ENCODE measurements at places on chromosomes 6 and 20.

- no peak for DNase-seq
These were observed 17.1 kb upstream of the SNTA1 start for GRCh38 chr20:33460711-33461110.

DNA sequence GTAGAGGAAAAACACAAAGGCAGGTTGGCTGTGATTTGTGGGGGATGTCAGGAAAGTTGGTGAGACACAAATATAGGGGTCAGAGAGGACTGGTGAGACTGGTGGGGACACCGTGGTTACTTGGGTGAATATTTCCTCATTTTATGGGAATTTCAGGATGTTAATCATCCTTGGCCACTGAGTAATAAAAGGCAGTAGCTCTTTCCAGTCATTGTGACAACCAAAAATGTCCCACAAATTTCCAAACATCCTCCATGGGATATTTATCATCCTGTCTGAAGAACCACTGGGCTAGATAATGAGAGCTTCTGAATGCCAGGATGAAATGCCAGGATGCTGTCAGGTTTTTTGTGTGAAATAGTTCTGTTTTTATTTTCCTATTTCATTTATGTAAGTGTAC is 374.1 kb downstream of the CD109 start:
- DNase-seq = no peak

DNA sequence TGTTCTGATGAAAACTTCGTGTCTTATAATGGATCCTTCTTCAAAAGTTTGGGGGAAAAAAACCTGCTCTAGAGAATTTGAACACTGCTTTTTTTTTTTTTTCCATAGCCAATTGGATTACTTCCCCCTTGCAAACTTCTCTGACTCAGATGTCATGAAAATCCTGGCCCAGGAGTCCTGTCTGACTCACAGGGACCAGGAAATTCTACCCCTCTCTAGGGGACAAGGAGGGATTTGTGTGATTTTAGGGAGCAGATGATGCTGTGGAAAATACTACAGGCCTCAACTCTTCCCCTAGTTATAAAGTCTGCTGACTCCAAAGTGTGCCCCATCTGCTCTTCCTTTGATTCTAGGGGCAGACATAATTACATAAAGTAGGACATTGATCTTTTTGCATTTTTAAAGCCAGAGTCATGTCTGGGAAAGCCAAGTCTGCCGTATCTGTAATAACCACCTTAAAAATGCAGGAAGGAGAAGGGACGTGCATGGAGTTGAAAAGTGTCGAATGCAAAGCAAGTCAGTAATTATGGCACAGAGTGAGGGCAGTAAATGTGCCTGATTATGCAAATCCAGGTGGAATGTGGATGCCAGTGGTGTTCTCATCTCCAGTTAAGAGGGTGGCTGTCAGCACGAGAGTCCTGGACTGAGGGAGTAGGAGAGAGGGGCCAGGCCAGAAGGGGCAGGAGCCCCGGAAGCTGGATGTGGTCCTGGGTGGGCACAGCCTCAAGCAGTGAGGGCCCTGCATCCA is 144.3 kb upstream of the SULF2 start:
- DNase-seq = no peak

- DNase-seq = no peak
These were observed 29.7 kb upstream of the EXOC2 start for GRCh38 chr6:722608-723007.

DNA sequence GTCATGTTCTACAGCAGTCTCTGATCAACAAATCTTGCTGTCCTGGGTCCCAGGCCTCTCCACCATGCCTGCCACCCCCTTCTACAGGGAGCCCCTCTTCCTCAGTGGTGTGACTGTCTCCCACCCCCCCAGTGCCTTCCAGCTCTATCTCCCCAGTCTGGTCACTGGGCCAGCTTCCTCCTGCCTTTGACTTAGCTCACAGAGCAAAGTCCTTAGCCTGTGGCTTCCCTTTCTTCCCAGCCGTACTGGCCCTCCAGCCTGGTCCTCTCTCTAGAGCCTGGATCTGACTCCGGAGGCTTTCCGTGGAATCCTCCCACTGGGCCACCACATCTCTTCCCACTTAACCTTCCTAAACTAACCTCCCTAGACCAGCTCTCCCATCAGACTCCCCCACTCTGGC is 17.0 kb downstream of the MAPK13 start:
- DNase-seq = no peak

GRCh38 chr6:88105741-88106340 is 58.2 kb downstream of the SPACA1 start:
- DNase-seq = no peak

DNA sequence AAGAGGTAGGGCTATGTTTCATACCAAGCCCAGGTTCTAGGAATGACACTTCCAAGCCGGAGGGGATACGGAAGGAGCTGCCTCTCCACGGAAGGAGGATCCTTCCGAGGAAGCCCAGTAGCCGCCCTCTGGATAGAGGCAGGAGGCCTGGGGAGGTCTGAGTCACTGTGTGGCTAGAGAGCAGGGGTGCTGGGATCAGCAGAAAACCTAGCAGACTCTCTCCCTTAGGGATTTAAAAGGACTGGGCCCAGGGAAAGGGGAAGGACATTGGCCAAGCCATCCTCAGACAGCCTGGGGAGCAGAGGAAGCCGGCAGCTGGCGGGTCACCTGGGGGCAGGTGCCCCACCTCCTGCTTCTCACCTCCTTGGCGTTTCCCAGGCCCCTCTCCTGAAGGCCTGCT is 36.6 kb upstream of the NFATC2 start:
- no peak for DNase-seq

- DNase-seq = no peak
These were observed 36.6 kb upstream of the VAPB start for GRCh38 chr20:58352468-58352867.

DNA sequence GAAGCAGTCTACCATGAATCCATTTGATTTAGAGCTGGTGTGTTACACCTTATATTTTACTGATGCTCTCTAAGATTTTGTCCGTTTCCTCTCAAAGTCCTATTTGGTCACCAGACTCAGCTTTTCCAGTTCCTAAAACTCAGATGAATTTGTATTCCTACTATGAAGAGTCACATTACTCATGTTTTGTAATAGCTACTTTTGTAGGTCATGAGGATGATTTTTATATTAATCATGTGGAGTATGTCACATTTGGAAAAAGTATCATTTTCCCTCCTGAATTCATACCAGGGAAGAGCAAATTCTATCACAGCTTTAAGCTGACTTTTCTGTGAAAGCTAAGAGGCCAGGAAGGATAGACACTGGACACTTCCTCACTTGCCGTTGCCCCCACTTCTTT is 140.6 kb upstream of the SCGN start:
- no peak for DNase-seq

- DNase-seq = no peak
These were observed 3.4 kb downstream of the TXNDC5 start for GRCh38 chr6:7907159-7907558.

DNA sequence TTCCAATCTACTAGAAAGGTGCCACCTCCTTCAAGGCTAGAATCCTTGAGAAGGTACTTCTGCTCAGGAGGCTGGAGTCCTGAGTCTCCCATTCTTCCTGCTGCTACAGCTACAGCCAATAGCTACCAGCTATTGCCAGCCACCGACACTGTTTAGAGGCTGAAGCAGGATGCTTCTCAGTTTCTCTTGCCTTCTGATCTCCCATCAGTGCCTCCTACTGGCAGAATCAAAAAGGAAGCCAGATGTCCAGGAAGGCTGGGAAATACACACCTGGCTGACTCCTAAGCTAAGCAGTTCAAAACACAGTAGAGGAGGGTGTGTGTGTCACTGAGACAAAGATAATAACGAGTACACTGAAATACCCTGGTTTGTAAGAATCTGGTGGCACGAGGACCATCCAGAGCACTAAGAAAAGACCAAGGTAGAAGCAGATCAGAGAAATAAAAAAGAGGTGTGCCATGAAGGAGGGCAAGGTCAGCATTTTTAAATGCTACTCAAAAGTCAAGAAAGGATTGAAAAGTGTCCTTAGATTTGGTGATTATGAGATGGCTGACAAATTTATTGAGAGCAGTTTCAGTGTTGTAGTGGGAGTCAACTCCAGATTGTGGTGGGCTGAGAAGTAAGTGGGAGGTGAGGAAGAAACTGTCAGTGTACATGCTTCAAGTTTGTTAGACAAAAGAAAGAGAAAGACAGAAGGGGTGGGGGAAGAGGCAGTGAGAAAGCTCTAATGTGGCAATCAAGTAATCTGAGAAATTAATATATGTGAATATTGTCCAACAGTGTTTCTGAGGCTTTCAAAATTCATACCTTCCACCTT is 2.3 kb upstream of the HLA-DMA start:
- DNase-seq = no peak

DNA sequence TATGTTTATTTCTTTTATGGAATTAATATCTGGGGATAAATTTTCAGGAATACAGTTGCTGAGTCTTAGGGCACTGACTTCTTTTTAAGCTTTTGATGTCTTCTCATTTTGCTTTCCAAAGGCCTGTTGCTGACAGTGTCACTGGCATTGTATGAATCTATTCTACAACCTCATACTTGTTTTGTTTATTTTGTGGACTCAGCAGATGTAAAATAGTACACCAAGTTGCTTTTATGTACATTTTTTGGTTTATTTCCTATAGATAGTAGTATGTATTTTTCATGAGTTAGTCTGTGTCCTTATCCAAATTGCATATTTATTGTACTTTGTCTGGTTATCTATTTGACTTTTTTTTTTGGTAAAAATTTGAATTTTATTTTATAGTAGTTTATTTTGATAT is 35.0 kb downstream of the FAM162B start:
- no peak for DNase-seq

GRCh38 chr6:117607511-117607910 is 5.2 kb upstream of the GOPC start:
- DNase-seq = no peak

DNA sequence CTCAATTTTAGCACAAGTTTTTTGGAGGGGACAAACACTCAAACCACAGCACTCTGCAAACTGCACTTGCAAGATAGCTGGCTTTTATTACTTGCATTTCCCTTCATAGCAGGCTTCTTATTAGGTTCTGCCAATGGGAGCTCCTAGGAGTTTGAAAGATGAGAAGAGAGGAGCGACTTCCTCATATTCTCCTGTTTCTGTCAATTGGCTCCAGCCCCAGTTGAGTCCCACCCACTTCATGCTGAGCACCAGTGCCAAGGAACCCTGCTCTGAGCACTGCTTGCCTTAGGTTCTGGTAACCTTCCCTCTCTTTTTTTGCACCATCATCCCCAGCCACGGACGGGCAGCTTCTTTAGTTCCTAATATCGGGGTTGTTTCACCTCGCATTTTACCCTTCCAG is 67.9 kb downstream of the PSMB1 start:
- no peak for DNase-seq

DNA sequence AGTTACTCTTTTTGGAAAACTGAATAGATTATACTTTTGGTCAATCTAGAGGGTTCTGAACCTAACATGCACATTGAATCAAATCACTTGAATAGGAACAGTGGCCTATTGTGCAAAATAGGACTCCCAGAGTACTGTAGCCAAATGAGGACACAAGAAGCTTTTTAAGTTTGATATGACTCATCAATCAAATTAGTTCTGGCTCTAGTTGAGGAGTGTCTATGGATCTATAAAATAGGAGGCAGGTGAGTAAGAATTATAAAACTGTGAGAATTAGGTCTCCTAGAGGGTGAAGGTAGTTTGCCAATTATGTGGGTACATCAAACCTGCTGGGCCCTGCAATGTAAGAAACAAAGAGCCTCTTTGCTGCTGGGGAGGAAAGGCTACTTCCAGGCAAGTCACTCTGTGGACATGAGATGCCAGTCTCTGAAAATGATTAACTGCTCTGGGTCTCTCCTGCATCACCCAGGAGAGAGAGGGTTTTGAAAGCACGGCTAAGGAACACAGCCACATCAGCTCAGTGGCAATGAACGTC is 112.3 kb downstream of the RCAN2 start:
- DNase-seq = no peak

- no peak for DNase-seq
These were observed 75.4 kb downstream of the ARHGAP18 start for GRCh38 chr6:129634411-129635230.

DNA sequence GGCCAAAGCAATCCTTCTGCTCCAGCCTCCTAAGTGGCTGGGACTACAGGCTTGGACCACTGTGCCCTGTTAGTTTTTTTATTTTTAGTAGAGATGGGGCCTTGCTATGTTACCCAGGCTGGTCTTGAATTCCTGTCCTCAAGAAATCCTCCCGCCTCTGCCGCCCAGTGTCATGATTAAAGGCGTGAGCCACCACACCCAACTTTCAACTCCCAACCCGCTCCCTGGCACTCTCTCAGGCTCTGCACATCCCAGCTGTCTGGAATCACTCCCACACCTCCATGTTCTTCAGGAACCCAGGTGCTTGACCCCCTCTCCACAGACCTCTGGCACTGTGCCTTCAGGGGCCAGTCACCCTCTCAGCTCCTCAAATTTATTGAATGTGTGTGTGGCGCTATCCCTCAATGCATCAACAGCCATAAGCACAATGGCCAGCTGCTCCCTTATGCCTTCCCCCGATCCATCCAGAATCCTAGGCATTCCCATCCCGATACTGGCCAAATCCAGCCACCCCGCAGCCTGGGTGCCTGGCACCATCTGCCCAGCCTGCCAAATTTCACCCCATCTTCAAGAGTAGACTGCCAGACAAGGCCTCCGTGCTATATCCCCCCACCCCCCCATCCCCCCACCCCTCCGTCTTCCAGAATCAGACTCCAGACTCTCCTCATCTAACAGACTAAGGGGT is 647 bp upstream of the POU5F1 start:
- DNase-seq = peak; percentile 64

DNA sequence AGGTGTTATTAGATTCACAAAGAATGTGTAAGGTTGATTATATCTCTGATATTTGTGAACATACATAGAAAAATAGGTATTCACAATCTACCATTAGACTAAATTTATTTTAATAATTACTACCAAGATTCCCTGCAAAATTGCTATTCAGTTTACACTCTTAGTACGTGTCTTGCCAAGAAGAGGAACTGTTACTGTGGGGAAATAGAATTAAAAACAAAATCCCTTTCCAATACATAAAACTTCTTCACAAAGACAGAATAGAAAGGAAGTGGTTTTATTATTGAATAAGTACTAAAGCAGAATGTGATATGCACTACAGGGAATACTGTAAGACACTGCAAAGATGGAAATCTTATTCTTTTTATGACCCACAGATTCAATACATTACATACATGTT is 17.0 kb downstream of the RAB32 start:
- DNase-seq = no peak

- no peak for DNase-seq
These were observed 51.6 kb upstream of the MLIP start for GRCh38 chr6:54059683-54060082.

- DNase-seq = no peak
These were observed 9.1 kb downstream of the PTGIS start for GRCh38 chr20:49558826-49559225.

DNA sequence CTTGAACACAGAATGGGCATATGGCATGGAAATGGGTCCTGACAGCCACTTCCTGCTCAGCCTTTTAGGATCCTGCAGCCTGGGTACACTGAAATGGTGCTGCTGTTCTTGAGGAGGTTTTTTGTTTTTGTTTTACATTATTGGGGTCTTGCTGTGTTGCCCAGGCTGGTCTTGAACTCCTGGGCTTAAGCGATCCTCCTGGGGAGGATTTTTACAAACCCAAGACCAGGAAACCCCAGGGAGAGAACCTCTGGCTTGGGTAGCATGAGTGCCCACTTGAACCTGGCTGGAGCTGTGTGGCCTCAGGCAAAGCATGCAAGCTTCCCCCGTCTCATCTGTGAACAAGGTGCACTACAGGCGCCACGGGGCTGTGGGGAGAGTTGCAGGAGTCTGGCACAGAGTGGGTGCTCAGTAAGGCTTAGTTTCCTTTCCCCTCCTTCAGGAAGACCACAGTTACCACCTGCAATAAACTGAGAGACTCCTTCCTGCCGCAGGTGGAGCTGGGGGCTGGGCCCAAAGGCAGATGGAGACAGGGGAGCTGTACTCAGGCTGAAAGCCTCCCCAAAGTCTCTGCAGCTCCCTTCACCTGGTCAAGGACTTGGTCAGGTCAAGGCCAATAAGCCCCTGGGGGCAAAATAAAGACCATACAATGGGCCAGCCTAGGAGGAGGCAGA is 1.8 kb downstream of the SLA2 start:
- no peak for DNase-seq

Measured in H1 (cell line).